ENCODE measurements at places on chromosomes 13 and 19.

DNA sequence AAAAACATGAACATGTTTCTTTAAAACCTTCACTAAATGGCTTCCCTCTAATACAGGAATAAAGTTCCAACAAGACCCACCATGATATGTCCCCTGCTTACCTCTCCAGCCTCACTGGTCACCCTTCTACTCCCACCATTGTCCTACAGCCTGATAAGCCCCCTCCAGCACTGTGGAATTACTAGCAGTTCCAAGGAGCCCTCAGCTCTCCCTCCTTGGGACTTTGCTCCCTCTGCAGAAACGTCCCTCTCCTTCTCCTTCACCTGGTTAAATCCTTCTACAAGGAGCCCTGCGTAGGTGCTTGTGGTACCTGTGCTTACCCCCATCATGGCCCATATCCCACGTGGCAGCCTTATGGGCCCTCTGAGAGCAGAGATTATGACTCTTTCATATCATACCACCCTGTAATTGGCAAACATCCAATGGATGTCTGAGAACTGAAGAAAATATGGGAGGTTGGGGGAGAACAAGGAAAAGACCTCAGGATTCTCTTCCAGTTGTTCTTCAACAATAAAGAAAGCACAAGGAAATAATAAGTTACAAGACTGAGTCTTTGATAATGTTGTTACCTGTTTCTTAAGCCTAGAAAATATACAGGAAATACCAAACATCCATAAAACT lies 26.1 kb upstream of the DOCK9 start:
- DNase-seq, result no peak

DNA sequence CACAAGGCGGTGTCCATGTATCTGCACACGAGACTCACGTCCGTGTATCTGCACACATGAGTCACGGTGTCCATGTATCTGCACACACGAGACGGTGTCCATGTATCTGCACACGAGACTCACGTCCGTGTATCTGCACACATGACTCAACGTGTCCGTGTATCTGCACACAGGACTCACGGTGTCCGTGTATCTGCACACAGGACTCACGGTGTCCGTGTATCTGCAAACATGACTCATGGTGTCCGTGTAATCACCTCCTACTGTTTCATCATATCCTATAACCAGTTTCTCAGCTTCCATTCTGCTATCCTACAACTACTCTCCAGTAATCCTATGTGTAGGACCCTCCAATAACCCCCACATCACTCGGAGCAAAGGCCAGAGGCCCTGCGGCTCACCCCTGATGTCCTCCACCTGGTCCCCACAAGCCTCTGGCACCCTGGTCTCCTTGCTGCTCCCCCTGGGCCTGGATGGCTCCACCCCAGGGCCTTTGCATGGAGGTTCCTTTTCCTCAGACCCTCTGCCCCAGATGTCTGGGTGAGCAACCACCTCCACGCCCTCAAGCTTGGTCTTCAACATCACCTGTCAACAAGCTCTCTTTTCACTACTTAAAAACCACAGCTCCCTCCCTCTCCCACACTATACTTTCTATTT lies 2.5 kb upstream of the TMEM255B start:
- no peak for DNase-seq

GRCh38 chr13:67515895-67516294 lies 285.8 kb upstream of the PCDH9 start:
- DNase-seq, result no peak

DNA sequence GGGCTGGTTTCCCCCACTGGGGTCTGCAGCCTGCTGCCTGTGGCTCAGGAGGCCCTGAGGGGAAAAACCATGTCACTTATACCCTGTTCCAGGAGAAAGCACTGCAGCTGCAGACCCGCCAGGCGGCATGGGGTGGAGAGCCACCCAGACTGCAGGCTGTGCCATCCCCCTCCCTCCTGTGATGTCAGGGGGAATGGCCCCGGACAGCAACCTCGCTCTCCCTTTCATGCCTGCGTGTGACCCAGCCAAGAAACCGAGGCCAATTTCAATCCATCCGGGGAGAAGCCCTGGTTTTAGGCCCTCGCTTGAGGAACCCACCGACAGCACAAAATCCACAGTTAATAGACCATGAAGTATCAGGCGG lies 37.2 kb upstream of the MATK start:
- no peak for DNase-seq

GRCh38 chr19:40741527-40742390 lies 8.5 kb downstream of the ACTMAP start:
- no peak for DNase-seq

DNA sequence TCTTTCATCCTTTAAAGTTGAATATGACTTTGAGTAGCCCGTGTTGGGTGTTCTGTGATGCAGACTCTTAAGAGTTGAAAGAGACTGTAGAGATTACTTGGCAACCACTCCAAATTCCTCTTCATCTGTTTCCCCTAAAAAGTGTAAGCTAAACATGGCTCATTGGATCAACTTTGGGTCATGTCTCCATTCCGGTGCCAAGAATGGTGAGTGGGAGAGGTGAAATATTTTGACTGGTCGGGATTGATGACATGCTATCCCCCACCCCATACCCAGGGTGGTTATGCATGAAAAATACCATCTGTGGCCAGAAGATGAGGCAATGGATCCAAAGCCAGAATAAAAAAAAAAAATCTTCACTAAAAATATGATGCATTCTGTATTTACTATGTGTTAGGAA lies 281.3 kb upstream of the SOX21 start:
- no peak for DNase-seq

DNA sequence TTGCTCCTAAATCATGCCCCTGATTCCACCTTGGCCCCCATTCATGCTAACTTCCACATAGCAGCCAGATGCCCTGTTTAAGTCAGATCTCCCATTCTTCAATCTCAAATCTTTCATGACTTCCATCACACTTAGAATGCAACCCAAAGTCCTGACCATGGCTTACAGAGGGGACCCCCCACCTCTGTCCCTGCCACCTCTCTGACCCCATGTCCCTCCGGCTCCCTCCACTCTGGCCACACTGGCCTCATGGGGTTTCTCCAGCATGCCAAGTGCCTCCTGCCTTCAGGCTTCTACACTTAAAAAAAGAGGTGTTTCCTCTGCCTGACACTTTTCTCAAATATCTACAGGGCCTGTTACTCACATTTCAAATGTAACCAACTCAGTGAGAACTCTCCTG lies 93.6 kb downstream of the C13orf42 start:
- DNase-seq, result no peak

DNA sequence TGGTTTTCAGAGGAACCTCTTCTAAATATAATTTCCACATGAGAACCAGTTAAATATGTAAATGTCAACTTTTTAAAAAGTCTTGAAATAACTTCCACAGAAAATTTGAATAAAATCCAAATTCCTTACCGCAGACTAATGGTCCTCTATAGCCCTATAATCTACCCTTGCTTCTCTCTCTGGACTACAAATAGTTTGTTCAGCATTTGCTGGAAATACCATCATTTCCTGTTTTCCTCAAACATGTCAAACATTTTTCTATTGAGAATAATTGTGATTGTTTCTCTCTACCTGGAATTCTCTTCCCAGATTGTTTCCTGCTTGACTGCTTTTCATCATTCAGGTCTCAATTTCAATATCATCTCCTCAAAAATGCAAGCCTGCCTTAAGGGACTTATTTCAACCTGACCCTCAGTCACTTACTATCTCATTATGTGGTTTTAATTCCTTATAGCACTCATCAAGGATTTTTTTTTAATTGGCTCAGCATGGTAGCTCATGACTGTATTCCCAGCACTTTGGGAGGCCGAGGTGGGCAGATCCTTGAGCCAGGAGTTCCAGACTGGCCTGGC lies 898.9 kb upstream of the MIR17HG start:
- DNase-seq, result no peak

DNA sequence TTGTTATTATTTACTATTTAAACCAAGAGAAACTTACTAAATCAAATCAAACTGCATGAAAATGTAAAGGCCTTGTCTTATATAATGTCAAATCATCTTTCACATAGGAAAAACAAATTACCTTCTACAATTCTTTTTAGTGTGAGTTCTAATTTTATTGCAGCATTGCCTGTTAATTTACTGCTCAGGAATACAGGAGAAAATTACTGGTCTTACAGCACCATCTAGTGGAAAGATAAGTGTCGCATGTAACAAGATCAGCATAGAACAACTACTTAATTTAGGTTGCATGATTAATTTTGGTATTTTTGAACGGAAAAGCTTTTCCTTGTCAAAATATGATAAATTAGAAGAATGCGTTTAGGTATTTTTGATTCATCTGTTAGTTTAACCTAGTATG lies 502.7 kb downstream of the UQCRFS1 start:
- no peak for DNase-seq

DNA sequence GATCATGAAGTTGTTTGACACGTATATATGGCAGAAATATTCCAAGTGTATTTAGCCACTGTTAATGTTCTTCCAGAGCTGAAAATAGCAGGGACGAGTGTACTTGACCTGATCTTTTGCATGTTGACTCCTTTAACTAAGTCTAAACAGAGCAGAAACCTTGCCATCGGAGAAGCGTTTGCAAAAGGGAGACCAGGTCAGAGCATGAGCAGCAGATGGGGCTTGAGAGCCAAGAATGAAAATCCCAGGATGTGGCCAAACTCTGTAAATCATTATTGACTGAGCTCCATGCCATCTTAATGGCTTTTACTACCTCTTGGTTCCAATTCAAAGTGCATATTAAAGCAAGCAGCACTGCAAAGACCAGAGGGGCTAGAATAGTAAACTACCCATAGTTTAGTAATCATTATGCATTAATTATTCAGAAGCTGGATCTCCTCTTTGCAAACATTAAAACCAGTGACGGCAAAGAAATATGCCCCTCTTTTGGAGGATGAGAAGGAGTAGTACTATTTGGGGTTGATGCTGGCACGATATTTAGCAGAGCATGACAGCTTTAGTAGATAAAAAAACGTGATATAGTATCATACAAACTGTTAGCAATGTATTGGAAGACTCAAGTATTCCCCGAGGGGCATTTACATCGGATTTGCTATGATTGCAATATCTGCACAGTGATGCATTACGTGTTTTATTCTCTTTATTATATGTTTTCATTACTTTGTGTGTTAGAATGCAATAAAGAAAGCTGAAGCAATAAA lies 55.7 kb downstream of the FAM216B start:
- no peak for DNase-seq

- DNase-seq, result no peak
These were observed 421.7 kb upstream of the GPC6 start for GRCh38 chr13:92804926-92805325.

DNA sequence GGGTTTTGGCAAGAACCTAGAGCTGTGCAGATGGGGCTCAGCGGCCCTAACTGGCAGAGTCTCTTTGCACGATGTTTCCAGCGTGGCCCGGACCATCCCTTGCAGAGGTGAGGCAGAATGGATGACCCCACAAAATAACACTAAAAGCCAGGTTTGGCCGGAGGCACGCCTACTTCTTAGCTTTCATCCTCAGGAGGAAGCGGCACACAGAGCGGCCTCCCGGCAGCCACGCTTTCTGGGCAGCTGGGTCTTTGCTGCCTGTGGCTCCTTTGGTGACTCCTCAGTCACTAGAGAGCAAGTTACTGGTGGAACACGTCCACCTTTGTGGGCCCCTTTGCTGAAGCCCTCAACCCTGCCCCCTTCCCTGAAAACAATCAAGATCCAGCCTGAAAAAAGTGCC lies 25.2 kb downstream of the TEX29 start:
- DNase-seq, result no peak

- no peak for DNase-seq
These were observed 873.8 kb downstream of the SLITRK6 start for GRCh38 chr13:84925443-84925842.

- DNase-seq, result no peak
These were observed 615.1 kb downstream of the EFNB2 start for GRCh38 chr13:105920370-105920769.

- DNase-seq, result no peak
These were observed 6.4 kb downstream of the EPN1 start for GRCh38 chr19:55681131-55682092.

DNA sequence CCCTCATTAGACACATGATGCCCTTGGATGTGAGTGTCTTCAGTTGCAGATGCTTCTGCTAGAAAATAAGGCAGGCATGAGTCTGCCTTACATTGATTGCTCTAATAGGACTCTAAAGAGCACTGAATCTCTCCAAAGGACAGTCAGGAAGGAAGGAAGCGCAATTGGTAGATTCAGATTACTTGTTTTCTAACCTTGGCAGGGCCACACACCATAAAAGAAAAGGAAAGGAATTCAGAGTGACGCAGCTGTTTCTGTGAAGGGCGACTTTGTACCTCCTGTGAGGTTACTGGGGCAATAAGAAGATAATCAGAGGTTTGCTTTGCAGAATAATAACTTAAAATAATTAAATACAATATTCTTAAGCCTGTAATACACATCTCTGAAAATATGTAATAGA lies 48.0 kb downstream of the FRY start:
- no peak for DNase-seq

DNA sequence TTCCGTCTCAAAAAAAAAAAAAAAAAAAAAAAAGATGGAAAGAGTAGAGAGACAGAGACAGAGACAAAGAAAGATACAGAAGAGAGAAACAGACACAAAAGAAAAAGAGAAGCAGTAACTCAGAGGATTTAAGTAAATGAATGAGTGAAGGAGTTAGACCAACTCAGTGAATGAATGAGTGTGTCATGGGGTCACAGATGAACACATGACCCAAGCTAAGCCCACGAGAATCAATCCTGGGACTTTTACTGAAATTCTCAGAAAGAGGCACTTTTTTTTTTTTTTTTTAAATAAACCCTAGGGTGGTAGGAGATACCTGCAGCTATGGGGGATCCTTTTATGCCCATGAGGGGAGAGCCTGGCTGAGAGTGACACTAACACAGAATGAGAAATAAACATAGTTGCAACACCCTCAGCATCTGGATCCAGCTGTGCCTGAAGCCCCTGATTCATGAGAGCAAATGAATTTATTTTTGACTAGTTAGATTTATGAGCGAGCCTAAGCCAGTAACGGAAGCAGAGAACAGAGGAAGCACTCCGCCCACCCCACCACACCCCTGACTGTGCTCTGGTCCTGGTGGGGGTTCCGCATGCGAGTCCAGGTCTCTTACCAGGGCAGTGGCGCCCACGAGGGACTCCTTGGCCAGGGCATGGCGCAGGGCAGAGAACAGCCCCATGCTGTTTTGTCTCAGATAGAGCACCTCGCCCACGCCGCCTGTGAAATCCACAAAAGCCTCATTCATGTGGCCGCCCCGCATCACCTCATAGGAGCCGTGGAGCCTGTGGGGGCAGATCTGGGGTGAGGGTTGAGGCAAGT lies 4.6 kb downstream of the CAPN12 start:
- no peak for DNase-seq

DNA sequence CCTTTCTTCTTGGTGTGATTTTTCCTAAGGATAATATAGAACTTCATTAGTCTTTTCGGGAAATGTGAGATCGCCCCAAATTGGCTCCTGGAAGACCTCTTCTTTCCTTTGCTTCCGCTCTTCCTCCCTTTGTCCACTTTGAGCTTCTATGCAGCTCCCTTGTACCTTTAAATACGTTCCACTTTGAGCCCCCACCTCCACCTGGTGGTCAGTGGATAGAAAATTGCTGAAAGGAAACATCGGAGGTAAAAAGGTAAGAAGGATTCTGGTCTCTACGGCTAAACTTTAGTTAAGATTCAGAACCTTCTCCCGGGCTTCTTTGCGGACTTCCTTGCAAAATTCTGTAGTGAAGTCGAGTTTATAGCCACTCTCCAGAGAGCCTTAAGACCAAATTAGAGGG lies 55.0 kb upstream of the TM9SF2 start:
- DNase-seq, result no peak

All from T follicular helper cell (primary cell).